ENCODE measurements at places on chromosomes 1 and 21. TPM values are rescaled to one million over a fixed set of nuclear protein-coding genes. Genes with fewer than 3 reads are reported as not detected.

CD1E gene
- total RNA-seq = not detected

PFKFB2 gene
- 6.4 TPM for total RNA-seq

PRR9 gene
- total RNA-seq = not detected

NR1I3 gene
- total RNA-seq = not detected

F13B gene
- total RNA-seq = not detected

CRNN gene
- not detected for total RNA-seq

EFNA3 gene
- 6.2 TPM for total RNA-seq

AQP10 gene
- total RNA-seq = not detected

Measured in A549 treated with ZK216348 at 1 μM for 4 hours (cell line).